ENCODE measurements at places on chromosomes 1 and 21.
A peak's percentile ranks its signal among the peaks of the same experiment; 100 is the strongest.

DNA sequence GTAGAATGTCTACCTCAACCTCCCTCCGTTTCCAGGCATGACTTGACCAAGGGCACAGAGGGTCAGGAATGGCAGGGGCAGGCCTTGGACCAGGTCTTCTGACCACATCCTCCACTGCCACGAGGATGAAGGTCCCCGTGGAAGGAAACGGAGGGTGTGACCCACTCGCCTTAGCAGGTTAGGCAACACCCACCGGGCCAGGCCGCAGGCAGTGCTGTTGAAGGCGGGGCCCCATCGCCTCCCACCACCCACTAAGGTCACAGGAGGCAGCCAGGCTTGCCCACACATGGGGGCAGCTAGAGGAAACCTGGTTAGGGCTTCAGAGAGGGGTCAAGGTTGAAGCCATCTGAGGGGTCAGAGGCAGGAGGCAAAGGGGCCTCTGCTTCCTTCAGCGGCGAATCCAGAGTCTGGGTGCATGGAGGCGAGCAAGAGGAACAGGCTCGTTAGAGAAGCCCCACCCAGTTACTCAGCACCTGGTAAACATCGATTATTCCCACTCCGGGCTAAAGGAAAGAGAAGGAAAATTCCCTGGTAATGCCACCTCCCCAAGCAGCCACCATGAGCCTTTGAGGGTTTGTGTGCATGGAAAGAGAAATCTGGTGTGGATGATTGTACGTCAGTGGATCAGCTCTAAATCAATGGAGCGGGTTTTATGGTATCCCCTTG lies 37.0 kb downstream of the RIPK4 start:
- DNase-seq, result no peak

- DNase-seq, result no peak
Observed at GRCh38 chr1:16984717-16985116, 4.3 kb upstream of the MFAP2 start.

GRCh38 chr1:229129301-229130027 lies 141.4 kb upstream of the RAB4A start:
- no peak for DNase-seq

GRCh38 chr1:203497269-203497777 lies 3.4 kb downstream of the OPTC start:
- DNase-seq, result no peak

DNA sequence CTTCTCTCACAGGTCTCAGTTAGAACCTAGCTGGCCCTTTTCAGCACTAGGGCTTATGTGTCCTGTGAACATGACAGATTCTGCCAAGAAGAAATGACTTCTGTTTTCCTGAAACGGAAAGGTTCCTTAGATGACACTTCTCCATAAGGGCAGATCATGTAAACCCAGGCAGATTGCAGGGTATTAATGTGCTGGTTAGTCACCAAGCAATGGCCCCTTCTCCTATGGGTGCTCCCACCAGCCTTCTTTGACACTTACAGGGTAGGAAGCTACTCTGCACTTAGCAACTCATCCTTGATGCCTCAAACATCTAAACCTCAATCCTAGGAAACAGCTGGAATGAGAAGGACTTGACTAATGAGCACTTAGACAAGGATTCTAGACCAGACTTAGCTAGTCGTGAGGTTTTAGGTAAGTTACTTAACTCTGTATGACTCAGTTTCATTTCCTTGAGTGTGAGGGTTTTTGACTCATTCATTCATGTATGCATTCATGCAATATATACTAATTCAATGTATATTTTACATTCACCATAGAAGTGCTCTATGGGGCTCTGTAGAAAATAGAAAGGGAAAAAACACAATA lies 74.1 kb upstream of the PLXNA2 start:
- DNase-seq, result no peak

GRCh38 chr1:7651203-7651602 lies 119.9 kb upstream of the VAMP3 start:
- DNase-seq, result no peak

- no peak for DNase-seq
Observed at GRCh38 chr1:18808550-18808949, 50.9 kb downstream of the TAS1R2 start.

GRCh38 chr21:31744182-31744800 lies 12.4 kb upstream of the SCAF4 start:
- no peak for DNase-seq

GRCh38 chr1:228172591-228173527 lies 7.3 kb downstream of the IBA57 start:
- no peak for DNase-seq

DNA sequence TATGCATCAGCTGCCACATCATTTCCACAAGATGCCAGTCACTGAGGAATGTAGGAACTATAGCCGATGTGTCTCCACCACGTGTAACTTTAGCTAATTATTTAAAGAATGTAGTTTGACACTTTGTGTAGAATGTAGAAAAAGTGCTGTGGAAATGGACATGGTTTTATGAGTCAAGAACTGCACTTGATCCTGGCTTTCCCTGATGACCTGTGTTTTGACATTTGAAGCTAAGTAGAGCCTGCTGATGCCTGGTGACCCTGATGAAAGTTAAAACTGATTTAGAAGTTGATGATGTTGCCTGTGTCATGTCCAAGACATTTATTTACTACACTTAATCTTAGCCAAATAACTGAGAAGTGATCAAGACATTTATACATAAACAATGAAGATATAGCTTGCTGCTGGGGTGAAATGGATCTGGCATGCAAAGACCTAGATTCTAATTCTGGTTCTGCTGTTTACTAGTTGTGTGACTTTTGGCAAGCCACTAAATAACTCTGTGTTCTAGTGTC lies 4.4 kb upstream of the OSBPL9 start:
- DNase-seq, result no peak

- peak; percentile 87 for DNase-seq
Observed at GRCh38 chr1:869499-870244, 54.1 kb upstream of the SAMD11 start.

GRCh38 chr1:159991513-159991912 lies 37.5 kb upstream of the SLAMF9 start:
- no peak for DNase-seq

DNA sequence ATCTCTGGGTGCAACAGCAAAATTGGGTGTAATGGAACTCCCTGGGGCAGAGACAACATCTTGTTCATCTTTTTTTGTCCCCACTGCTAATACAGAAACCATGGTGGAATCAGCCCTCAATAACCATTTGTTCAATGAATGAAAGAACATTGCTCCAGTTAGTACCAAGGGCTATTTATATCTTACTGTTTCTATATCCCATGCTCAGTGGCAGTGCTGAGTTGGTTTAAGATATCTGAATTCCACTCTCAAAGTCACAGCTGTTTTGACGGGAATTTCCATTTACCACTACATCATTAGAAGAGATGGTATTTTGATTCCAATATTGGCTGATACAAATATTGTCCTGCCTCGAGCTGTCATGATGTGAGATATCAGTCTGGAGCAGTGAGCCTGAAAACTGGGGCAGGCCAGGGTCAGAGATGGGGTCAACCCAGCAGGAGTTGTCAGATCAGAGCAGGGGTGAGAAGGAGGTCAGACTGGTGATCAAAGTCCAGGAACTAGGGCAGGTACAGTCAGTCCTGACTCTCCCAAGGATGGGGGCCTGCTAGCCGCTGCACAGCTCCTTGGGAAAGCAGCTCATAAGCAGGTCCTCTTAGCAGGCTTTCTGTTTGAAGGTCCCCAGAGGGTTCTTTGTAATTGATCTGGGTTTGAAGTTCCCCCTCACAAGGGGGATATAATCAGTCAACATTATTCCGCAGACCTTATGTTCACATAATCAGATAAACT lies 5.8 kb upstream of the PHC2 start:
- peak; percentile 58 for DNase-seq

All from retina (tissue), 1 donor.